ENCODE measurements at places on chromosomes 2 and 18.

- DNase-seq: no peak
Measured at GRCh38 chr2:181585732-181586131, 71.2 kb downstream of the CERKL start.

DNA sequence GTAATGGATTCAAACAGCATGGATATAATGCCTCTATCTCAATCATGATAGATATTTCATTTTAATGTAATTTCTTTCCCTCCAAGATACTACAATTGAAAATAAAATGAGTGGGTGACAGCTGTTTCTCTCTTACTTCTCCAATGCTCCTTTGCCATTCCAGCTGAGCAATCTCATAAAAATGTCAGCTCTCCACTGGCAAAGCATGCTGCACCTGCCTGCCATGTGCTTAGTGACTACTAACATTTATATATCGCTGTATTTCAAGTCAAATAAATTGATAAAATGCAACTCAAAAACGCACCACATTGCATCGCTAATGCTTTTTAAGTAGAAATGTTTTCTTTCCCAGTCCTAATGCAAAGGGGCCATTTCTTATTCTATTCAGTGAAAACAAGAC lies 1093.9 kb downstream of the CBLN2 start:
- no peak for DNase-seq

GRCh38 chr2:159637988-159638501 lies 21.7 kb upstream of the BAZ2B start:
- no peak for DNase-seq

GRCh38 chr2:179455824-179456223 lies 191.2 kb upstream of the SESTD1 start:
- DNase-seq: no peak

- DNase-seq: peak; percentile 77
Measured at GRCh38 chr2:127829845-127830246, 18.9 kb upstream of the WDR33 start.

DNA sequence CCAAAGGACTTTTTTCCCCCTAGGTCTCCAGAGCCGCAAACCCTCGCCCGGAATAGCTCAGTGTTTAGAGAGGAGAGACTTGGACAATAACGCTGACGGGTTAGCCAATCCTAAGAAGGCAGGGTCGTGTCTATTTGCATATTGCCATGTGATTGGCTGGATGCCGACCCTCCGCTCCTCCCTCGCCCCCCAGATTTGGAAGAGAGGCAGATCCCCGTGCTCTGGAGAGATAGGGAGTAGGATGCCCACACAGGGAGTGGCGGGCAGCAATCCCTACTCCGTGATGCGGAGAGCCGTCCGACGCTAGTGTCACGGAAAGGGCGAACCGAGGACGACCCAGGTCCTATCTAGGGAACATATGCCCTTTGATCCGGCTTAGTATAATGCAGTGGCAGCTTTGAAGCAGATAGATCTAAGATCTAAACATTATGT lies 1.4 kb downstream of the WNT6 start:
- peak; percentile 84 for DNase-seq

- no peak for DNase-seq
Measured at GRCh38 chr18:28120828-28121515, 56.0 kb downstream of the CDH2 start.

DNA sequence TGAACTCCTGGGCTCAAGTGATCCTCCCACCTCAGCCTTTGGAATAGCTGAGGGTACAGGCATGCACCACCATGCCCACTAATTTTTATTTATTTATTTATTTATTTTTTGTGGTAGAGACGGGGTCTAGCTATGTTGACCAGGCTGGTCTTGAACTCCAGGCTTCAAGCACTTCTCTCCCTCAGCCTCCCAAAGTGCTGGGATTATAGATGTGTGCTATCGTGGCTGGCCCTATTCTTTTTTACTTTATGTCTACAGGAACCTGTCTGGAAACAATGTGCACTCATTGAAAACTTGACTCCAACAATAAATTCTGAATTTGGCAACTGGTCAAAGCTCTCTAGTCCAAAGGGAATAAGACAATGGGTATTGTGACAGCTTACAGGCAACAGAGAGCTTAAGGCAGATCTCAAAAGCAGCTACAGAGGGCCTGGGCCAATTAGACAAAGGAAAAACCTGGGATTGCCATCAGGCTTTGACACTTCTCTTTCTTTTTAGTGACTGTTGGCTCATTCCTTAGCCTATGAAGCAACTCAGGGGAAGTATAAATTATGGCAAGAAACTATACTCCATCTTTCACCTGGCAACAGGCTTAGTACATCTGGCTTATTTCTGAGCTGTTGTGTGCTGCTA lies 55.1 kb upstream of the RAPGEF4 start:
- no peak for DNase-seq

DNA sequence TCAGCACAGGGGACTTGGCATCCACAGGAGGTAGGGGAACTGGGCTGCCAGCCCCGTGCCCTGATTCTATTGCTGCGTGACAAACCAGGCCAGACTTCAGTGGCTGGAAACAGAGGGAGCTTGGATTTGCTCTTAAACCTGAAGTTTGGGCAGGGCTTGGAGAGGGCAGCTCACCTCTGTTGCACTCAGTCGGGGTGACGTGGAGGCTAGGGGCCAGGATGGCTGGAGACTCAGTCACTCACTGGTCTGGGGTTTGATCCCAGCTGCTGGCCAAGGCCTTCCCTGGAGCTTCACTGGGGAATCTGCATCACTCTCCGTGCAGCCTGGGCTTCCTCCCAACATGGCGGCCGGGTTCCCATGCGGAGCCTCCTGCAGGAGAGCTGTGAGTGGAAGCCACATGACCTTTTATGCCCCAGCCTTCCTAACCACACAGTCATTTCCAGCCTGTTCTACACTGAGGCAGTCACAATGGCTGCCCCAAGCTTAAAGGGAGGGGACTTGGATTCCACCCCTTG lies 175.2 kb upstream of the HDAC4 start:
- DNase-seq: no peak

DNA sequence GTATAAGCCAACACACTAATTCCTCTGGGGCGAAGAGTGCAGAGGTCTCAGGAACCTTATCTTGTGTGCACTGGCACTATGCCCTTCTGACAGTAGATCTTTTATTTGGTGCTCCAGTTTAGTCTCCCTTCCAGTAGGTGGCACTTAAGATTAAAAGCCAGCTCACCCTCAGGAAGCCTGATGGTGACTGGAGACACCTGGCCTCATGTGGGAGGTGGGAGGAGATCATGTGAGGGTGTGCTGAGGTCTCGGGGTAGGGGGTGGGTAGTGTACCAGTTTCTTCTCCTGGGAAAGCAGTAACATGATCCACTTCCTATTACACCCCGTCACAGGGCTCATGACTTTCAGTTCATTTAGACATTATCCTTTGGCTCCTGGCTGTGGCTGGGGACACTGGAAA lies 654.9 kb downstream of the ADCYAP1 start:
- DNase-seq: no peak

- DNase-seq: no peak
Measured at GRCh38 chr18:50429207-50429948, 54.5 kb downstream of the SKA1 start.

- DNase-seq: no peak
Measured at GRCh38 chr2:73243884-73244570, 9.9 kb downstream of the CCT7 start.
